ENCODE measurements at places on chromosomes 7 and 10. TPM values are rescaled to one million over a fixed set of nuclear protein-coding genes. Genes with fewer than 3 reads are reported as not detected.

Gene VGF
- 40.5 TPM for total RNA-seq

Gene C7orf33
- total RNA-seq, result not detected

Gene CHST15
- 20.6 TPM for total RNA-seq

Gene CYP2C8
- total RNA-seq, result 0.34 TPM

DNA sequence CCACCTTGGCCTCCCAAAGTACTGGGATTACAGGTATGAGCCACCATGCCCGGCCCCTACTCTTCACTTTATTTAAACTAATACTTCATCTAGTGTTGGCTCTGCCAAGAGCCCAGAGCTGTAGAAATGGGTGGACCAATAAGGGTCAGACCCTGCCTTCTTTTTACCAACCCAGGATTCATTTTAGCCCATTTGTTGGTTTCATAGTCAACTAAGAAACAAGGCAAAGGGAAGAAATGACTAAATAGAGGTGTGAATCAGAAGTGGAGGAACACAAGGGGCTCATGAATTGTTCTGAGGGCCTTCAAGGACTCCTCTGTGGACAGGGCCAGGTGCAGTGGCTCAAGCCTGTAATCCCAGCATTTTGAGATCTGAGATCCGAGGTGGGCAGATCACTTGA lies 1.1 kb downstream of the ANKRD2 start:
- H3K27me3 ChIP-seq, result no peaks in the 10 kb centered on the region
- peaks cover 7% of the 10 kb centered on the region for H3K4me1 ChIP-seq
- H3K4me3 ChIP-seq, result no peak overlapping the region
- H3K27ac ChIP-seq, result no peak overlapping the region

DNA sequence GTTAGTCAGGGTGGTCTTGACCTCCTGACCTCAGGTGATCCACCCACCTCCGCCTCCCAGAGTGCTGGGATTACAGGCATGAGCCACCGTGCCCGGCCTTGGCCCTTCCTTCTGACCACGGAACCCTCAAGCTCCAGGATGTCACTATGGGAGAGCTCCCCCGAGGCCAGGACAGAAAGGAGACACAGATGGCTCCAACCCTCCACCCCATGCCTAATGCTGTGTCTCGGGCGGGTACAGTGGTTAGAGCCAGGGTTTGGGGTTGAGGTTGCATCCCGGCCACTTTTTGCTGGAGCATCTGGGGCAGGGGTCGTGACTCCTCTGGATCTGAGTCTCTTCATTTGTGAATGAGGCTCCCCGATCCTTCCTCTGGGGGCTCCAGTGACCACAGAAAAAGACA lies 8.1 kb downstream of the MYL10 start:
- H3K4me3 ChIP-seq, result no peak overlapping the region
- peaks cover 2% of the 10 kb centered on the region for H3K27me3 ChIP-seq
- peaks cover 21% of the 10 kb centered on the region for H3K4me1 ChIP-seq
- no peaks in the 10 kb centered on the region for H3K36me3 ChIP-seq
- no peak overlapping the region for H3K27ac ChIP-seq

GRCh38 chr7:2541291-2542010 lies 13.9 kb downstream of the BRAT1 start:
- H3K4me1 ChIP-seq, result no peaks in the 10 kb centered on the region
- H3K27me3 ChIP-seq, result no peaks in the 10 kb centered on the region
- no peaks in the 10 kb centered on the region for H3K36me3 ChIP-seq
- no peak for DNase-seq
- no peak overlapping the region for H3K27ac ChIP-seq

GRCh38 chr7:36787933-36788378 lies 63.7 kb upstream of the AOAH start:
- H3K4me1 ChIP-seq, result no peaks in the 10 kb centered on the region
- no peaks in the 10 kb centered on the region for H3K27me3 ChIP-seq
- H3K27ac ChIP-seq, result no peak overlapping the region
- H3K36me3 ChIP-seq, result no peaks in the 10 kb centered on the region
- H3K4me3 ChIP-seq, result no peak overlapping the region

DNA sequence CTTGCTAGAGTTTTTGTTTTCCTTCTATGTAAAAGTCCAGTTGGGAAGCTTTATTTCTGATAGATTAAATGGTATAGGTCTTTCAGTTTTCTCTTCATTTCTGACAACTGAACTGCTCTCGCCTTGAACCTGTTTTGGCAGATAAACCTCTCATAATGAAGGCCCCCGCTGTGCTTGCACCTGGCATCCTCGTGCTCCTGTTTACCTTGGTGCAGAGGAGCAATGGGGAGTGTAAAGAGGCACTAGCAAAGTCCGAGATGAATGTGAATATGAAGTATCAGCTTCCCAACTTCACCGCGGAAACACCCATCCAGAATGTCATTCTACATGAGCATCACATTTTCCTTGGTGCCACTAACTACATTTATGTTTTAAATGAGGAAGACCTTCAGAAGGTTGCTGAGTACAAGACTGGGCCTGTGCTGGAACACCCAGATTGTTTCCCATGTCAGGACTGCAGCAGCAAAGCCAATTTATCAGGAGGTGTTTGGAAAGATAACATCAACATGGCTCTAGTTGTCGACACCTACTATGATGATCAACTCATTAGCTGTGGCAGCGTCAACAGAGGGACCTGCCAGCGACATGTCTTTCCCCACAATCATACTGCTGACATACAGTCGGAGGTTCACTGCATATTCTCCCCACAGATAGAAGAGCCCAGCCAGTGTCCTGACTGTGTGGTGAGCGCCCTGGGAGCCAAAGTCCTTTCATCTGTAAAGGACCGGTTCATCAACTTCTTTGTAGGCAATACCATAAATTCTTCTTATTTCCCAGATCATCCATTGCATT lies 27.1 kb downstream of the MET start:
- H3K4me1 ChIP-seq, result no peaks in the 10 kb centered on the region
- H3K27ac ChIP-seq, result no peak overlapping the region
- H3K36me3 ChIP-seq, result peaks cover 24% of the 10 kb centered on the region
- no peaks in the 10 kb centered on the region for H3K27me3 ChIP-seq

DNA sequence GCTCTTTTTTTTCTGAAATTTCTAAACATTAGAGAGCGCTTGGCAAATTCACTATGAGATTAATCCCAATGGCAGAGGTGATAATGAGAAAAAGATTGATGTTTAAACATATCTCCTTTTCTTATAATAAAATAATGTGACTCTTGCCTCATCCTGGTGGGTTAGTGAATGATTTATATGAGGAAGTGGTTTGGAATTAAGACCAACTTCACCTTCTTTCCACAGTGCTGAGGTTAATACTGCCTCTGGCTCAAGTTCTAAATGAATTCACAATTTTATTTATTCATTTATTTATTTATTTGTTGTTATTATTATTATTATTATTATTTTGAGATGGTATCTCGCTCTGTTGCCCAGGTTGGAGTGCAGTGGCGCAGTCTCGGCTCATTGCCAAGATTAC lies 40.5 kb upstream of the ADO start:
- H3K27me3 ChIP-seq, result peaks cover 3% of the 10 kb centered on the region
- H3K4me1 ChIP-seq, result no peaks in the 10 kb centered on the region
- DNase-seq, result no peak
- H3K27ac ChIP-seq, result no peak overlapping the region
- H3K4me3 ChIP-seq, result no peak overlapping the region

DNA sequence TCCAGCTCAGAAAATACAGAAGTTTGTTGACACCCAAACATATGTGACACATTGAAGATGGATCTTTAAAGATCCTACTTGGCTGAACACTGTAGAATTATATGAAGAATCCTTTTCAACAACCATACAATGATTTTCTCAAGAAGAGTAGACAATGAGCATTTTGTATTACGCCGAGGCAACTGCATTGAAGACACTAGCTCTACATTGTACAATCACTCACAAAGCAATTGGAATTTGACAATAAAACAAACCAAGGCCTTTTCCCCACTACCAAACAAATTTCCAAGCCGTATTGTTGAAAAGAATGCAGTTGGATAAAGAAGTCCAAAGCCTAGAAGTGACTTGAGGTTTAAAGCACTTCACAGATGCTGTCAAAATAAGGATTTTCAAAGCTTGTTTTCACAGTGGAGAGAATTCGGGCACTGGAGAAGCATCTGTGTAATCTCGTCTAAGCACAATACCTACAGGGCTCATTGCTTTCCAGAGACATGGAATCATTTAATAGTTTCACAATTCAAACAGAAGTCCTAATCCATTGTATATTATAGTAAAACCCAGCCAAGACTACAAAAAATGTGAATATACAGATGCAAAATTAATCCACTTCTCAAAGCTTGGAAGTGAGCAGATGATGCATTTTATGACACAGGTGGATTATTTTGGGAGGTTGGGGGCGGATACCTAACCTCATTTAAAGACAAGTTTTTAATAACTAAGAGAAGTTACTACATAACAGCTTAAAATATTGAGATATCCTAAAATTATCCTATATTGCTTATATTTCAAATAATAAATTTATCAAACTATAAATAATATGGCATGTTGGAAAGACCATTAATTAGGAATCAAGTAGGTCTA lies 78.6 kb downstream of the SORCS1 start:
- H3K4me1 ChIP-seq, result no peaks in the 10 kb centered on the region
- no peak overlapping the region for H3K4me3 ChIP-seq
- no peaks in the 10 kb centered on the region for H3K36me3 ChIP-seq
- H3K27me3 ChIP-seq, result no peaks in the 10 kb centered on the region
- DNase-seq, result no peak
- H3K27ac ChIP-seq, result no peak overlapping the region
